Vagina (tissue), 2 donors: ENCODE measurements at places on chromosomes 2 and 18.

GRCh38 chr2:241082341-241083090 lies 19.6 kb downstream of the MTERF4 start:
- peak; percentile 80 for DNase-seq

- DNase-seq: no peak
Measured at GRCh38 chr2:105578166-105578565, 166.5 kb upstream of the NCK2 start.

- DNase-seq: no peak
Measured at GRCh38 chr2:232322560-232323327, 55.8 kb upstream of the ALPP start.

- DNase-seq: no peak
Measured at GRCh38 chr2:42764901-42765300, 966 bp upstream of the OXER1 start.

GRCh38 chr2:871175-871727 lies 79.4 kb upstream of the SNTG2 start:
- no peak for DNase-seq

- DNase-seq: no peak
Measured at GRCh38 chr2:65846989-65847678, 414.7 kb upstream of the SPRED2 start.

DNA sequence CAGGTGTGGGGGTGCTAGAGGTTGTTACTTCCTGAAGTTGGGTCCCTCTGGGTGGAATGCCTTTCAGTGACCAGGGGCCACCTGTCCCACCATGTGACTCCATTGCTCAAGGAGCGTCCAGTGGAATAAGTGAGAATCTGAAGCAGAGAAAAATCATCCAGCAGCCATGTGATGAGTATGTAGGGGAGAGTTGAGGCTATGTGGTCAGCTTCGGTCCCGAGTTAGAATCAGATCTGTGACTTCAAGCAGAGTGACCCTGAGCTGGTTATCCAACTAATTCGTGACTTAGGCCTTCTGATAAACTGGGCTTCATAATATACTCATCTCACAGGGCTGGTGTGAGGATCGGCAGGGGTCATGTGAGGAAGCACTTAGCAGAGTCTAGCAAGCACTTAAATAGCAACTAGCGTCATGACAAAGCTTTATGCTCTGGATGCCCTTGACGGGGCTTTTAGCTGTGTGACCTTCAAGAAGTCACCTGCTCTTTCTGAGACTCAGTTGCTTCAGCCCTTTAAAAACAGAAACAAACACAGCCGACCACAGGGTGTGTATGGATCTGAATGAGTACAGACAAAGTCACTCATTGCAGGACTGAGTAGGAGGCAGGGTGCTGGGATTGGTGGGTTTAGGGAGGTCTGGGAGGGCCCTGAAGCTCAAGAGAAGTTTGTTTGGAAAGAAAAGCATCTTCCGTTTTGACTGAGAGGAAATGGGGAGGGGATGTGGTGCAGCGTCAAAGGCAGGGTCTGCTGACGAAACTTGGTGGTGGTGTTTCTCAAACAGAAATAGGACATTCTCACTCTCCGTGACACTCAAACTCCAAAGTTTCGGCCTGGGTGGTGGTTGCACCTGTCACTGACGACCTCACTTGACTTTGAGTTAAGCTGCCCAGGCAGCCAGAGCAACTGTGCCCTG lies 264.0 kb upstream of the CXCR4 start:
- DNase-seq: no peak

GRCh38 chr18:56127322-56128099 lies 510.9 kb downstream of the TXNL1 start:
- no peak for DNase-seq

DNA sequence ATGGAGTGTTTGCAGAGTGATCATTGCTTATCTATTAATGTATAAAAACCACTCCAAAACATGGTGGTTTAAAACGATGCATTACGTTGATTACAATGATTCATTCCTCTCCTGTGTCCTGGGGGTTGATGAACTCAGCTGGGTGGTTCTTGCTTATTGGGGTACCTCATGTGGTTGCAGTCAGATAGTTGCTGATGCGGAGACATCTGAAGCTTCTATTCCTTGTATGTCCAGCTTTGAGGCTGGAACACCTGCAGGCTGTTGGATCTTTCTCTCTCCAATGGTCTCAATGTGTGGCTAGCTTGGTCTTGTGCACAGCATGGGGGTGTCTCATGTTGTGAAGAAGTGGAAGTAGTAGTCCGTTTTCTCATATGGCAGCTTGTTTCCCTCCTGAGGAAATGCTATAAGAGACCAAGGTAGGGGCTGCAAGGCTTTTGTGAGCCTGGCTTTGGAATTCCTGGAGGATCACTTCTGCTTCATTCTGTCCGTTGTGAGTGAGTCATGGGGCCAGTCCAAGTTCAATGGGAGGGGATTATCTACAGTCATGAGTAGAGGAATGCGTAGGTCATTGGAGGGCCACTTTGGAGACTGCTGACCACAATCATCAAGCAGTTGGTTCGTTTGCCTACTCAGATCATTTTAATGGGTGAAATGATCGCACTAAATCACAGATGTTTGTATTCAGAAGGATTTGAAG lies 601.0 kb downstream of the SLC4A3 start:
- DNase-seq: no peak

GRCh38 chr2:229713371-229714079 lies 830 bp downstream of the DNER start:
- DNase-seq: no peak

- no peak for DNase-seq
Measured at GRCh38 chr2:226136739-226137138, 662.9 kb downstream of the IRS1 start.

DNA sequence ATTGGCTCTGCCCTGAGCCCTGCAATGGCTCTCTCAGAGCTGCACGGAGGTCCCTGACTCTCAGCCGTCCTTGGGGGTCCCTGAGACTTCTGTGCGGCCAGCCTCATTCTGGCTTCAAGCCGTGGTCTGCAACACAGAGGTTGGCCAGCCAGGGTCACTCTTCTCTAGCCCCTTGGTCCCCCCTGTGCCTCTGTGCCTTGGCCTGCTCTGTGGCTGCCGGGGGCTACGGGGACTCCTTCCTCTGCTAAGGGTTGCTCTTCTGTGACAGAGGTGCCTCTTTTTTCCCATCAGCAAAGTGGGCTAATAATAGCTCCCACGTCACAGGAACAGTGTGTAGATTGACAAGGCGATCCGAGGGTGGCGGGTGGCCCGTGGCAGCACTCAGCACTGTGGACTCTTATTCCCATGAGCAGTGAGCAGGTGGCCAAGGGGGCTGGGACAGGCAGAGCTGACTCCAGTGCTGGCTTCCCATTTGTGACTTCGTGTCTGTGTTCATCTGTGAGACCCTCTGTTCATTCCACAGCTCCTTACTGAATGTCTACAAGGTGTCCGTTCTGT lies 19.4 kb downstream of the INHBB start:
- no peak for DNase-seq

DNA sequence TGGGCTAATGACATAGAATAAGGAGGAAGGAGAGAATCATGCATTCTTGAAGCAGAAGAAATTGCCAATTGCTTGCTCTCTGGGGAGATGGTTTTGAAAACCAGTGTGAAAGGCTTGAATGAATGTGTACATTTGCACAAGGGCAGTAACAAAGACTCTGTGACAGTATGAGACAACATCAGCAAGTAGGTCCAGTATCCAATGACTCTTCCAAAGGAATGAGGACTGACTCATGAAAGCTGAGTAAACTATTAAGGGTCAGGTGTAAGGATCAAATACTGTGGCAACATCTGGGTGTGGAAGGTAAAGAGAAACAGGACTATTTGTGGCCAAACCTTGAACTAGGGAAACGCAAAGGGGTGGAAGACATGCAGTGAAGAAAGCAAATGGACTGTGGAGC lies 886.0 kb upstream of the CHAC2 start:
- no peak for DNase-seq

DNA sequence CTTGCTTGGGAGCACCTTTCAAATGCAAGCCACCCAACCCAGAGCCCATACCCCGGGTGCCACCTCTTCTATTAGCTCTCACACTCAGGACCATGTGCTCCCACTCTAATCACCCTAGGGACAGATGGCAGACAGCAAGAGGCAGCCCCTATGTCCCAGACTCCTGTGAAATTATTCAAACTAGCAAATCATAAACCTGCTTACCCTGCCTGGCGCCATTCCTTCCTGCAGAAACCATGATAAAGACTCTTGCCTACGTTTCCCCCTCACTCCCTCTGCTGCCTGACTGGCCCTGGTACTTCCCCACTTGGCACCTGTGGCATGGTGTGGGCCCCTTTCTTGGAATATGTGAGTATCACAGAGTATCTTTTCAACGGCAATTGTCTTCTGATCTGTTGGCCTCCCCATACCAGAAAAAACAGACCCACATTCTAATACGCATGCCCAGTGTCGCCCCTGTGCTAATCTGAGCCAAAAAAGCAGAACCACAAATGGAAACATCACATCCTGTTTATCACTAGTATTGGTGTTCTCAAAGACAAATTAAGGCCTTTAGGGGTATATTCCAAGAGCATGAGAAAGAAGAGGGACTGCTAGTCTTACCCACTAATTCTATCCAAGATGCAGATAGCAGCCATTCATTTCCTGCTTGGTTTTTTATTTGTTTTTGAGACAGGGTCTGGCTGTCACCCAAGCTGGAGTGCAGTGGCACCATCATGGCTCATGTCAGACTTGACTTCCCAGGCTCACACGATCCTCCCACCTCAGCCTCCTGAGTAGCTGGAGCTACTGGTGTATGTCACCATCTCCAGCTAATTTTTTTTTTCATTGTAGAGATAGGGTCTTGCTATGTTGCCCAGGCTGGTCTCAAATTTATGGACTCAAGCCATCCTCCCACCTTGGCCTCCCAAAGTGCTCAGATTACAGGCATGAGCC lies 44.1 kb upstream of the TTC39C start:
- DNase-seq: no peak

GRCh38 chr2:230583581-230583980 lies 129.1 kb upstream of the CAB39 start:
- DNase-seq: no peak

GRCh38 chr2:144489315-144489916 lies 30.5 kb downstream of the ZEB2 start:
- DNase-seq: no peak

DNA sequence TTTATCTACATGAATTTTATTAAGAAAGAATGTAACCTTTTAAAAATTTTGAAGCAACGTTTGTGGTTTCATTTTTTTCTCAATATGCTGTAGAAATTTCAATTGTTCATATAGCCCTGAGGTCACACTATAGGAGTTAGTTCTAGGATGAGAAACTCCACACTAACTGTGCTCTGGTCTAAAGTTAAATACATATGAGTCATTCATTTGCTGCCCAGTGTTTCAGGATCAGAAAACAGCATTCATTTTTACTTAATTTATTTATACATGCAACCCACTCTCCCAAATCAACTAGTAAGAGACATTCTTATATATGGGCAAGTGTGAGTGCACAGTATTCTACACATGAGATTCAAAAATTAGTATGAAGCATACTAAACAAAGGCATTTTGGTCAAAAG lies 137.9 kb downstream of the DOCK10 start:
- DNase-seq: no peak

DNA sequence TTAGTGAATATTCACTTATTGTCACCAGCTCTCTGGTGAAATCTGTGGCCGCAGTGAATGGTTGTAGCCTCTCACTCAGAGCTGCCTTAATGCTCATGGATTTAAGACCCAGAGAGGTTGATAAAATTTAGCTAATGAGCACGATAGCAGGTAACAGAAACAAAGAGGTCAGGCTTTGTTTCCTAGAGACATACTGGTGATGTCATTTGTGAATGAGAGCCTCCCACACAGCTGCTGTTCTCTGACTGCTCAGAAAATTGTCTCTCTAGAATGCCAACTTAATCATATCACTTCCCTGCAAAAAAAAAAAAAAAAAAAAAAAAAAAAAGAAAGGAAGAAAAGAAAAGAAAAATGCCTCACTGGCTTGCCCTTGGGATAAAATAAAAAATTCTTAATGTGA lies 411.7 kb upstream of the MYT1L start:
- no peak for DNase-seq

DNA sequence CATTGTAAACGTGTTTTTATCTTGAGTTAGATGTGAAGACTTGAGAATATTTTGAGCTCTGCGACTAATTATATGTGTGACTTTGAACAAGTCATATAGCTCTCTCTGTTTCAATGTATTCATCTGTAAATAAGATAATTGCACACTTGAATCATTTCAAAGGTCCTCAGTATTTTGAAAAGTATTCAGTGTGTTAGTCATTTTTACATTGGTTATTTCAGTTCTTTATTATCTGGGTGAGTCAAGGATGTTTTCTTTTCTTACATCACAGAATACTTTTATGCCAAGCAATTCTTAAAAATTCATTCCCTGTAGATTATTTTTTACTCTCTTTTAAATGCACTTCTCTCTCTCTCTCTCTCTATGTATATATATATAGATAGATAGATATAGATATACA lies 1098.0 kb upstream of the ZEB2 start:
- no peak for DNase-seq

DNA sequence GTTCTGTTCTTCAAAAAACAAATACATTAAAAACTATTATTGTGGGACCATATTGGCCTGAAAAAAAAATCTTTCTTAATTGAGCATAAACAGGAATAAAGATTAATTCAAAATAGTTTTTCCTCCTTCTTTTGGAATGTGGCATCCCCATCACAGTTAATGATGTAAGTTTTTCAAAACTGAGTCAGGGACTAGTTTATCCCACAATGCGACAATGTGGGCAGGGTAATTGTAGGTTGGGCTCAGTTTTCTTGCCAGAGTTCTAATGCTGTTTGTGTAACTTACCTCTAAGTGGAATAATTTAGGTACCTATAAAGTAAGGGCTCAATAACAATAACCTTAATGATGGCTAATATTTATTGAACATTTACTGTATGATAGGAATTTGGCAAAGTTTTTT lies 82.0 kb downstream of the PMS1 start:
- no peak for DNase-seq

DNA sequence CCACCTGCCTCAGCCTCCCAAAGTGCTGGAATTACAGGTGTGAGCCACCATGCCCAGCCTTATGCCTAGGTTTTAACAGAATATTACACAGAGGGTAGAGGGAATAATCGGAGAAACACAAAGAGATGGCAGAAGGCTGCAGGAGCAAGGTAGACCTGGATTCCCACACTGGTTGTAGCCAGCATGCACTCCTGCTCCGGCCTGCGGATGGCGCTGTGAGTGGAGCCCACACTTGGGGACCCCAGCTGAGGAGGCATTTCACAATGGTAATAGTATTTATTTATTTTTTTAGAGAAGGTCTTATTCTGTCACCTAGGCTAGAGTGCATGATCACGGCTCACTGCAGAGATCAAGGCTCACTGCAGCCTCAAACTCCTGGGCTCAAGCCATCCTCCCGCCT lies 38.8 kb upstream of the DARS1 start:
- no peak for DNase-seq

DNA sequence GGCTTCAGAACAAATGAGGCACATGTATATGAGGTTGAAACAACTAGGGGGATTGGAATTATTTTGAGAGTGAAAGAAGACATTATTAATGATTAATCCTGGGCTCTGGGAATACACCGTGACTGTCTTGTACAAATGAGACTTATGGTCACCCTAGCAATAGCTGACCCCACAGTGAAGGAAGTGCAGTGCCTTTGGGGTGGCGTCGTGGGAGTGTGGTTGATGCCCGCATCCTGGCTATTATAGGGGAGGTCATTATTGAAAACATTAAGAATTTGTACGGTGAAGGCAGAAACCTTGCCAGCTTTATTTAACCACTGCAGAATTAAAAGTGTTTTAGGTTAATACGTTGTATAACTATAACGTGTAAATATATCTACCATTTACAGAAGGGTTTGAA lies 296.7 kb downstream of the CYRIA start:
- DNase-seq: no peak

GRCh38 chr18:75003764-75004690 lies 204.9 kb downstream of the PTGR3 start:
- no peak for DNase-seq
